Smooth muscle cell of bladder (primary cell): ENCODE measurements at places on chromosomes 1 and 21. TPM values are rescaled to one million over a fixed set of nuclear protein-coding genes. Genes with fewer than 3 reads are reported as not detected.

KRTAP21-3 gene
- not detected in 2 replicates for total RNA-seq

PM20D1 gene
- not detected in 2 replicates for total RNA-seq

FCRL4 gene
- total RNA-seq: not detected in 2 replicates

LORICRIN gene
- not detected in 2 replicates for total RNA-seq

OR2G2 gene
- total RNA-seq: not detected in 2 replicates

DNMT3L gene
- total RNA-seq: not detected in 2 replicates

S100A7 gene
- total RNA-seq: not detected in 2 replicates

CRABP2 gene
- 17.5 and 37.3 TPM in 2 replicates for total RNA-seq

SCNM1 gene
- total RNA-seq: 28.6 and 33.4 TPM in 2 replicates

MPC2 gene
- 37.7 and 39.8 TPM in 2 replicates for total RNA-seq

SLC1A7 gene
- total RNA-seq: 1.00 and 5.8 TPM in 2 replicates

PTPRF gene
- total RNA-seq: 34.4 and 42.6 TPM in 2 replicates
